T-helper 2 cell (primary cell): ENCODE measurements at places on chromosomes 2 and 18.

- DNase-seq = no peak
These were observed 254.2 kb downstream of the MYCN start for GRCh38 chr2:16194530-16194929.

- DNase-seq = no peak
These were observed 163.7 kb upstream of the RMP24 start for GRCh38 chr18:35808796-35809195.

DNA sequence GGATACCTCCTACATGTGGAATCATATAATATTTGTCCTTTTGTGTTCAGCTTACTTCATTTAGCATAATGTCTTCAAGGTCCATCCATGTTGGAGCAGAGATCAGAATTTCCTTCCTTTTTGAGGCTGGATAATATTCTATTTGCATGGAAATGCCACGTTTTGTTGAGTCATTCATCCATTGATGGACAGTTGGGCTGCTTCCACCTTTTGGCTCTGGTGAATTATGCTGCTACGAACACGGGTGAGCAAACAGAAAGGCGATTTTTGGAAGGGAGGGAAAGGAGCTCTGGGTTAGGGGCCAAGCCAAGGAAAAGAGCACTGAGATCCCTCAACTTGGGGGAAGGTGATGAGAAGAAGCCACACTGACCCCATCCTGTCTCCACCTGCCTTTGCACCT is 260.5 kb downstream of the TNS1 start:
- DNase-seq = no peak

- DNase-seq = no peak
These were observed 65.8 kb downstream of the PSMG2 start for GRCh38 chr18:12768625-12769024.

GRCh38 chr18:49926106-49926745 is 112.9 kb upstream of the ACAA2 start:
- DNase-seq = no peak
